Activated gamma-delta T cell treated with Interleukin-2 at 50 U/mL for 16 hours (primary cell): ENCODE measurements at places on chromosomes 16 and 17.

DNA sequence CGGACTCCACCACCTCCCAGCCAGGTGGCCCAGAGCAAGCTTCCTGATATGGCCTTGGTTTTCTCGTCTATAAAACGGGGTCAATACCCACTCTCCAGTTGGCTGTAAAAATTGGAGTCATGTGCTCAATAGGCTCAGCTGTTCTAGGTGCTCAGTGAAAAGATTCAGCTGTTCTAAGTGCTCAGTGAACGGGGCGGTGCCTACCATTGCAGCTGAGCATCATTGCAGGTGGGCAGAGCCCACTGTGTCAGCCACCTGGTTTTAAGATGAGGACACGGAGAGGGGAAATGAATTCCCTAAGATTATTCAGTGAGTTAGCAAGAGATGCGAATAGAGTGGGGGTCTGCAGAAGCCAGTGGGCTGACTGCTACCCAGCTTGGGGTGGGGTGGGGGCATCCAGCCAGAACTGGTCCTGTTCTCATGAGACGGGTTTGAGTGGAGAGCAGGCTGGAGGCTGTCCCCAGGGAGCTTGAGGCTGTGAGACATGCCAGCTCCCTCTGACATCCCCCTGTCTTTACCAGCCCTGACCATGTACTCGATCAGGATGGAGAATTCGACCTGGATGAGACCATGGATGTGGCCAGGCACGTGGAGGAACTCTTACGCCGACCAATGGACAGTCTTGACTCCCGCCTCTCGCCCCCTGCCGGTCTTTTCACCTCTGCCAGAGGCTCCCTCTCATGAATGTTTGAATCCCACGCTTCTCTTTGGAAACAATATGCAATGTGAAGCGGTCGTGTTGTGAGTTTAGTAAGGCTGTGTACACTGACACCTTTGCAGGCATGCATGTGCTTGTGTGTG is 21.9 kb downstream of the STAT5A start:
- no peak for DNase-seq

DNA sequence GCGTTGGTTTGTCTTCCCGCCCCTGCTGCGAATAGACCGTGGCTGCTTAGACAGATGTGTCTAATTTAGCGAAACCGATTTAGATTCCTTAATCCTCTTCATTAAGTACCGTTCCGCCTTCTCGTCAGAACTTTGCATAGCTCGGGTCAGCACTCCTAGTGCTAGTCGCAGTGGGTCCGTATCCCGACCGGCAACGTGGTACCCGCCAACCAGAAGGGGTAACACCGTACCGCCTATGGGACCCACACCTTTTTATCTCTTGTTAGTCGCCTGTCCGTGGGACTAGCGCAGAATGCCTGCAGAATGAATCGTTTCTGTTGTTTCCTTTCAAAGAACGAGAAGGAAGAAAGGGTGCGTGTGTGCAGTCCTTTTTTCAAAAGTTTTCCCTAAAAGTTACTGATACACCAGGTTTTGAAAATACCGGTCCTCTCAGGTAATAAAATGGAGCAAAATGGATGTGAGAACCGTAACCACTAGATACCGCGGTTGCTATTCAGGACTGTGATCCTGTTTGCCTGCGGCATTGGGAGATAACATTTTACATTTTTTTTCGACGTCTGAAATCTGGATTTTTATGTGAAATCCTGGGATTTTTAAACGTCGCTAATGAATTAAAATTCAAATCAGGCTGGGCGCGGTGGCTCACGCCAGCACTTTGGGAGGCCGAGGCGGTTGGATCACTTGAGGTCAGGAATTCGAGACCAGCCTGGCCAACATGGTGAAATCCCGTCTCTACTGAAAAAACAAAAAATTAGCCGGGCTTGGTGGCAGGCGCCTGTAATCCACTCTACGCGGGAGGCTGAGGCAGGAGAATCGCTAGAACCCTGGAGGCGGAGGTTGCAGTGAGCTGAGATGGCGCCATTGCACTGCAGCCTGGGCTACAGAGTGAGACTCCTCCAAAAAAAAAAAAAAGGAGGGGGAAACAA is 998 bp upstream of the SRSF1 start:
- no peak for DNase-seq

DNA sequence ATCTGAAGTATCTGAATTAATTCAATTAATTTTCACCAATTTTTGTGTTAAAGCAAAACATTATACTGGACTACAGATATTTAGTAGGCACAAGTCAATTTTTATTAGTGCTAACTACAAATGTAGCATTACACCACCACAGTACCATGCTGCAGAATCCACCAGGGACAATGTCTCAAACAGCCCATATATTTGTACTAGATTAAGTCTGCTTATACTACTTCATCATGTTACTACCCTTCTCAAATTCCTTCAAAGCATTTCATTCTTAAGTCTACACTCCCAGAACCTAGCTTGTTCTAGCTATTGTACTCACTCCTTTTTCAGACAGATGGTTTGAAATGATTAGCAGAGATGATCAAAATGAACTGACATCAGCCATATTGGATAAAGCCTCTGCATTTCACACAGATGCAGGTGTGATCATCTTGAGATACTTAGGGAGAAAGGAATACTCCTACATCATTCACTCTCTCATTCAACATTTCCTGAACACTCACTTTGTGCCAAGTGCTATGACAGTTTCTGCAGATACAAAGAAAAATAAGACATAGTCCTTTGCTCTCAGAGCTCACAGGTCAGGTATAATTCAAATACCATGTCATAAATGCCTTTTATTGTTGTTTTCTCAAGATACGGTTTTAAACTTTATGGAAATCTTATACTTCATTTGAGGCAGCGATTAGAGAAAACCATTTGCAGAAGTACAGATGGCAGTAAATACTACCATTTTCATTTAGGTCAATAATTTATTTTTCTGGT is 47.7 kb downstream of the SMURF2 start:
- no peak for DNase-seq

DNA sequence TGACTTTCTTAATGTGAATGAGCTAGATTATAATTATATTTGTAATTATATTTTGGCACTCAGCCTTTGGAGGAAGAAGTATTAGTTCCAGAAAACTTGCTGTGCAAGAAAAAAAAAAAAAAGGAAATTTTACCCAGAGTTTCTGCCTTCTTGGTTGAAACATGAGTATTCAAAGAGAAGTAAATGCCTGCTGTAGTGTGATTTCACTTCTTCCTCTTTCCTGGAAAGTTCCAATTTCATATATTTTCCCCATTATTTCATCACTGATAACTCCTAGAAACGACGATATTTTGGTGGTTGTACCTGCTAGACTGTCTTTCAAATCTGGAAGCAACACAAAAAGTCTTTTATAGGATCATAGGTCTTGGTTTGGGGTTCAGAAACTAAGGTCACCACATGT is 20.4 kb upstream of the MPHOSPH6 start:
- DNase-seq, result no peak

GRCh38 chr17:32266389-32267301 is 1.0 kb downstream of the RHBDL3 start:
- DNase-seq, result no peak

DNA sequence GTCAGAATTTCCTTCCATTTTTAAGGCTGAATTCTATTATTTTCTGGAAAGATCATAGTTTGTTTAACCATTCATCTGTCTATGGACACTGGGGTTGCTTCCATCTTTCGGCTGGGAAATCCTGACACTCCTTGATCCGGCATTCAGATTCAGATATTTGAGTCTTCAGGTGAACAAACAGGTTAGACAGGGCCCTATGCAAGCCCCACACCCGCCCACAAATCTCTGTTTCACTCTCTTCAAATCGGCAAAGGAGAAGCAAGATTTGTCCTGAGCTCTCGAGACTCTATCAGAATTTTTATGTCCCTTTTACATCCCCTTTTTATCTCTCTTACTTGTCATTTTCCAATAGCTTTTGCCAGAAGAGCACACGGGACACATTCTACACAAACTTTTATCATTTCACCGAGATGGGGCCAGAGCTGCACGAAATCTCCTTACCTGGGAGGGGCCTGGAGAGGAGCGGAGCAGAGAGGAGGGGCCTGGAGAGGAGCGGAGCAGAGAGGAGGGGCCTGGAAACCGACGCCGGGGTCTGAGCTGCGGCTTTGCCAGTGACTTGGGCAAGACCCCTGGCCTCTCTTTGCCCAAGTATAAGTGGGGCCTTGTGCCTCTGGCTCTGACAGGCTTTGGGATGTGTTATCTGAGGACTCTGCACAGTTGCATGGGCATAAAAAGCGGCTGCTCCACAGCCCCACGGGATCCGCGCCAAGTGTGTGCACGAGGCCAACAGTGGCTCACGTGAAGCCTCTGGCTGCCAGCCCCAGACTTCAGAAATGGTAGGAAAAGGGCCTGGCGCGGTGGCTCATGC is 54.3 kb upstream of the RBFOX3 start:
- DNase-seq, result no peak

DNA sequence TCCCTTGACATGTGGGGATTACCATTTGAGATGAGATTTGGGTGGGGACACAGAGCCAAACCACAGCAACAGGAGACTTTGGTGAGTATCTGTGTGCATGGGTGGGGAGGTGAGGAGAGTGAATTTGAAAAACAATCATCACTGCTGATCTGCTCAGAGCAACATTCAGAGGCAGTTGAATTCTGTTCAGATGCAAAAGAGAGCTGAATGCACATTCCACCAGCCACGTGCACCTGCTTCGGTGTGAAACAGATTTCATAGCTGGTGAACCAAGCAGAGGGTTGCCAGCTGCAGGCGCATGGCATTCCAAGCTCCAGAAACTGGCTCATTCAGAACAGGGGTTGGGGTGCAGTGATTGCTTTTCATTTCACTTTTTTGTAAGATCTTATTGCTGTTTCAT is 233.1 kb upstream of the FOXF1 start:
- DNase-seq, result no peak

GRCh38 chr16:89602273-89602951 is 11.0 kb upstream of the DPEP1 start:
- DNase-seq, result peak; percentile 67

- no peak for DNase-seq
Measured at GRCh38 chr16:2497695-2498484, 15.9 kb upstream of the ATP6V0C start.

DNA sequence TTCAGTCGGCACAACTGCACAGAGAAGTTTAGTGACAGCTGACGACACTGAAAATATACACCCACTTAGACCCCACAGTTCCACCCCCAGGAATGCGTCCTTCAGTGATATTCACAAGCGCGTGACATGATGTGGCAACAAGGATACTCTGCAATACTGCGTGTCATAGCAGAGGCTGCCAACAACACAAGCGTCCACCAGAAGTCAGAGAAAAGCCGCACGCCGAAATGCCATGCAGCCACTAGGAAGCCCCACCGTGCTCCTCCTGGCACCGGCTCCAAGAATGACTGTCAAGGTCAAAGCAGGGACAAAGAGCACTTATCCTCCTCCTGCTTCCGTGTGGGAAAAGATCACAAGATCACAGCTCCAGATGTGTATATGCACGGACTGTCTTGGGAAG is 3.5 kb downstream of the ATP2A3 start:
- DNase-seq, result no peak

DNA sequence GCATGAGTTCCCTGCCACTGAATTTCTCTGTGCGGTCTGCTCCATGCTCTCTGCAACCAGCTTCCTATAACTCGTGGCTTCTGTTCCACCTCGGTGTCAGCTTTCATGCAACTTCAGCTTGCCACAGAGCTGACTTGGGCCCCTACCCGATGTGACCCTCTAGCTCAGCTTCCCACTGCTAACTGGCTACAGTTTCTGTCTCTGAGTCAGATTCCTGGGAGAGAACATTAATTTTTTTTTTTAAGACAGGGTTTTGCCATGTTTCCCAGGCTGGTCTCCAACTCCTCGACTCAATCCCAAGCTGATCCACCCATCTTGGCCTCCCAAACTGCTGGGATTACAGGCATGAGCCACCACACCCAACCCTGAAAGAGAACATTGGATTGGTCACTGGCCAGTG is 35.5 kb upstream of the PSMD7 start:
- no peak for DNase-seq

- DNase-seq, result no peak
Measured at GRCh38 chr17:57366558-57367351, 110.4 kb downstream of the MSI2 start.

GRCh38 chr17:62723842-62724241 is 84.3 kb downstream of the MARCHF10 start:
- DNase-seq, result no peak

- no peak for DNase-seq
Measured at GRCh38 chr17:41147531-41148204, 2.0 kb downstream of the KRTAP4-5 start.

- DNase-seq, result no peak
Measured at GRCh38 chr16:24499193-24499814, 40.1 kb upstream of the RBBP6 start.

DNA sequence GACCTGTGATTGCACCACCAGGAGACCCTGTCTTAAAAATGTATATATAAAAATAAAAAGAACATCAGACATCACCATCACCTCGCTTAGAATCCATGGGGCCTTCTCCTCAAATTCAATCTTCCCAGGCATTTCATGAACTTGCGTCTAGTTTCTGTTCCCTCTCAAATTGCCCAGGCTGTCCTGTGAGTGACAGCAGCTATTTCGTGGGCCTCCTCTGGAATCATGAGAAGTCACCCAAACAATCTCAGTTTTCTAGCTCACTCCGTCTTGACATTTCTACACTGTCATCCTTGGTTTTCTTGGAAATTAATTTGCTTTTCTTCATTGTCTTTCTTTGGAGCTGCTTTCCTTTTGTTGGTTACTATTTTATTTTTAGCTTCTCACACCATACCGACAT is 7.3 kb downstream of the SLC52A1 start:
- DNase-seq, result no peak

DNA sequence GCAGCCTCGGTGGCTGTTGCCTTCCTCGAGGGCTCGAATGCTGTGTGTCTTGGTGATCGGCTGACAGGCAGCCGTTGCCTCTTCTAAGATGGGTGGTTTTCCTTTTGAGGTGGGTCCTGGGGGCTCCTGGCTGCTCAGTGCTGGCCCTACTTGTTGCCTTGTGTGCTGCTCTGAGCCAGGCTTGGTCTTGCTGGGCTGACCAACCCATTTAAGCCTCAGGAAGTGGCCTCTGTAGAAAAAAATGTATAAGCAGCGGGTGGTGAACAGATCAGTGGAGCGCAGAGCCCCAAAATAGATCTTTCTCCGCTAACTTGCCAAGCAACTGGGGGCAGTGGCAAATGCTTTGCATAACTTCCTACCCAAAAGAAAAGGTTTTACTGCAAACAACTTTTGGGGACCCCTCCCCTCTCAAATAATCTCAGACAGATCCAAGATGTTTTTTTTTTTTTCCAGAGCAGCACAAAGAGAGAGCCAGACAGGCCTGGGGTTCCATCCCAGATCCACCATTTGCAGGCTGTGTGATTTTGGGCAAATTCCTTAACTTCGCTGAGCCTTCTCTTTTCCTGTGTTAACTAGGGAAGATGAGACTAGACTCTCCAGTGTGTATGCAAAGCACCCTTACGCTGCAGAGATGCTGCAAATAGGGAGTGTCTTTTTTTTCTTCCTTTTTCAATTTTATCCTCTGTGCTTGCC is 42.5 kb downstream of the PLCG2 start:
- DNase-seq, result no peak

- DNase-seq, result no peak
Measured at GRCh38 chr16:84286578-84287240, 8.0 kb upstream of the WFDC1 start.

DNA sequence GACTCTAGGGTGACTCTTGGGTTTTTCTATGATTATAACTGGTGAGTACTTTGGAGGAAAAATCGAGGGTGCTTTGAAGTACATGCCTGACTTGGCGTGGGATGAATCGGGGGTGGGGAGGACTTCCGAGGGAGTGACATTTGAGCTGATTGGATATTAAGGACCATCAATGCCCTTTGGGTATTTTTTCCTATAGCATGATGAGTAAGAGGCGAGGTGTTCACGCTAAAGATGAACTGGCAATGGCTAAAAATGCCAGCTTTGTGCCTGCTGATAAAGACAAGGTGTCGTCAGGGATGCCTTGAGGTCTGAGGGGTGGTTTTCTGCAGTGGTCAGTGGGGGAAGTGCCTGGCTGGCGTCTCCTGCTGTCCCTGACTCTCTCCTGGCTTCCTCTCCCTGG is 25.3 kb downstream of the USP43 start:
- DNase-seq, result no peak
